ENCODE measurements at places on chromosomes 1 and 21. TPM values are rescaled to one million over a fixed set of nuclear protein-coding genes. Genes with fewer than 3 reads are reported as not detected.

GRCh38 chr1:202540014-202540413 is 170.2 kb downstream of the SYT2 start:
- peak overlapping the region; percentile 64 for H3K27ac ChIP-seq
- H3K36me3 ChIP-seq = no peaks in the 10 kb centered on the region
- peak; percentile 17 for DNase-seq
- peaks cover 30% of the 10 kb centered on the region for H3K4me1 ChIP-seq
- H3K27me3 ChIP-seq = no peaks in the 10 kb centered on the region
- peak overlapping the region; percentile 69 for H3K4me3 ChIP-seq

DNA sequence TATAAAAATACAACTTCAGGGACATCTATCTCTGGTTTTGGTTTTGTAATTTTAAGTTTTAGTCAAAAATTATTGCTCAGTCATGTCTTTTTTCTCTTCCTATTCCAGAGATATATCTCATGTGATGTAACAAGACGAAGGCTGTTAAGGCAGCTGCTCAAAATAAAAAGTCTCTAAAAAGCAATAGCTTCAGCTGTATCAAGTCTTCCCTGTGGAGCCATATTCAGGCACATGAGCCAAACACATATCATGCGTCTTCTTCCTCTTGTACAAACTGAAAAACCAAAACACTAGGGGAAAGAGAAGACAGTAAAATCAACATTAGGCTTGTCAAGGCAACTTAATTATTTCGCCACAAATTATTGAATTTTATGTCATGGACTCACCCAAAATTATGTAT is 240.7 kb downstream of the NRIP1 start:
- H3K27ac ChIP-seq = no peak overlapping the region
- no peaks in the 10 kb centered on the region for H3K4me1 ChIP-seq
- no peaks in the 10 kb centered on the region for H3K36me3 ChIP-seq
- DNase-seq = no peak
- no peaks in the 10 kb centered on the region for H3K27me3 ChIP-seq

DNA sequence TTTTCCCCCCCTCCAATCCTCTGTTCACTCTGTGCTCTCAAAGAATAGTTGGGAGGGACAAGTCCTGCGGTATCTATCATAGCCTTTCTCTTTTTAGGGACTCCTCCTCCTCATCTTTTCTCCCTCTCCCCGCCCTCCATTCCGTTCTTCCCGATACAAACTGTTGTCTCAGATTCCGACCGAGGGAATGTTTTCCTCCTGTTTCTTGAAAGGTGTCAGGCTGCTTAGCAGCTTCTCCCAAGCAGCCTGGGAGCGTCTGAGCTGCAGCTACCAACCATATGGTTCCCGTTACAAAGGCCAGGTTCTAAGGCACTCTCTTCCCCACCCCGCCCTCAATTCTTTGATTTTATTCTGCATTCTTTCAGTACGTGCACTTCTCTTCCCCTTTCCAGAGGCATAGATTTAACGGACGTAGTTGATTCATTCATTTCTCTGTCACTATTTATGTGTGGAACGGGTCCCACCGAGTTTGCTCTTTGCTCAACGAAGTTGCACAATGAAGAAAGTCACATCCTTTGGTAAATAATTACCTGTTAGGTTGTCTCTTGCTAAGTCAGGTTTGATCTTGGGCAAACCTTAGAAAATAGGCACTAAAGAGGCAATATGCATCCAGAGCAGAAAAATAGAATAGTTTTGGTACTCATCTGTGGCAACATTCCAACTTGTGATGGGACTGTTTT is 2.8 kb downstream of the ADGRL2 start:
- H3K4me3 ChIP-seq = peak overlapping the region; percentile 83
- no peak overlapping the region for H3K27ac ChIP-seq
- H3K36me3 ChIP-seq = no peaks in the 10 kb centered on the region
- peak; percentile 60 for DNase-seq

- no peak overlapping the region for H3K27ac ChIP-seq
- DNase-seq = no peak
- H3K4me3 ChIP-seq = no peak overlapping the region
- H3K36me3 ChIP-seq = no peaks in the 10 kb centered on the region
- H3K27me3 ChIP-seq = no peaks in the 10 kb centered on the region
Measured at GRCh38 chr1:112504001-112504660, 4.6 kb upstream of the WNT2B start.

DNA sequence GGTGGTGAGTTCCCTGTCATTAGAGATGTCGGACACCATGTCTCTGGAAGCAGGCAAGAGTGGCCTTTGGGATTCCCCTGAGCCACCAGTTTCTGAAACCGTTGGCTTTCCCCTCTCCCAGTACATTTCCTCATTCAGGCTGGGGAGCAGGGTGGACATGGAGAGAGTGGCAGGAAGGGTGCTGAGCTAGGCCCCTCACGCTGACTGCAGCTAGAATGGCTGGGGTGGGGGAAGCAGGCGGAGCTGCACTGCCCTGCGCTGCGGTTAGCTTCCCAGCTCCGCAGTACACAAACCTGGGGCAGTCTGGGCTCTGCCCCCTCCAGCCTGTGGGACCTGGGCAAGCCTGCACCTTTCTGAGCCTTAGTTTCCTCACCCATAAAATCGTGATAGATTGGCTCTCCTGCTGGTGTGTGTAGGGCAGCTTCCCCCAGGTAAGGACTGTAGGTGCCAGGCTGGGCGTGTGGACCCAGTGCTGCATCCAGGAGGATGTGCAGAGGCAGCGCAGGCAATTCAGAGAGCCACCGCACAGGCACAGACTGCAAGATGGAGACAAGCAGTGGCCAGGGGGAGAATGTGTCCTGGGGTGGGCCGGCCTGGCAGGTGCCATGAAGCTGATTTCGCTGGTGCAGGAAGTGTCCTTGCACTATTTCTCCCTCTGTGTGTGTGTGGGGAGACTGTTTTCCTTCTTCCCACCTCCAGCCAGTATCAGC is 3.0 kb downstream of the PLA2G2F start:
- H3K36me3 ChIP-seq = no peaks in the 10 kb centered on the region
- no peak overlapping the region for H3K4me3 ChIP-seq
- no peaks in the 10 kb centered on the region for H3K4me1 ChIP-seq
- H3K27me3 ChIP-seq = no peaks in the 10 kb centered on the region

- no peak overlapping the region for H3K27ac ChIP-seq
- H3K4me1 ChIP-seq = peaks cover 42% of the 10 kb centered on the region
- no peak overlapping the region for H3K4me3 ChIP-seq
- no peaks in the 10 kb centered on the region for H3K27me3 ChIP-seq
Measured at GRCh38 chr21:31733551-31734149, 1.7 kb upstream of the SCAF4 start.

- no peak overlapping the region for H3K27ac ChIP-seq
- no peaks in the 10 kb centered on the region for H3K36me3 ChIP-seq
- no peaks in the 10 kb centered on the region for H3K27me3 ChIP-seq
Measured at GRCh38 chr1:246096356-246096755, 410.7 kb downstream of the SMYD3 start.

- peak overlapping the region; percentile 74 for H3K27ac ChIP-seq
- peaks cover 32% of the 10 kb centered on the region for H3K4me1 ChIP-seq
- peak; percentile 94 for DNase-seq
- H3K36me3 ChIP-seq = no peaks in the 10 kb centered on the region
- H3K27me3 ChIP-seq = no peaks in the 10 kb centered on the region
Measured at GRCh38 chr1:24704411-24705259, 40.6 kb upstream of the CLIC4 start.

DNA sequence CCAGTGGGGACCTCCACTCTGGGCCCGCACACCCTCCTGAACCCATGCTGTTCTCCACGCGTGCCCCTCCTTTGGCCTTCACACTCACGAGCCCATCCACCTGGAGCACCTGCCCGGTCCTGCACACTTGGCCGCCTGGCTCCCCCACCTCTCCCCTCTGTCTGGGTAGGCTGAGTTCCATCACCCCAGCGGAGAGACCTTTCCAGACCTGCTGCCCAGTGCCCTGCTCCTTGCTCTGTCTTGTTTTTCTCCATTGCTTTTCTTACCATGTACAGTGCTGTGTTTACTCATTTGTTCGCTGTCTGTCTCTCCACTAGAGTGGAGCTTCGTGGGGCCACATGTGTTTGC is 351.0 kb upstream of the VAMP3 start:
- H3K27me3 ChIP-seq = no peaks in the 10 kb centered on the region
- H3K27ac ChIP-seq = no peak overlapping the region
- no peaks in the 10 kb centered on the region for H3K4me1 ChIP-seq
- no peaks in the 10 kb centered on the region for H3K36me3 ChIP-seq
- no peak overlapping the region for H3K4me3 ChIP-seq
- DNase-seq = no peak

DNA sequence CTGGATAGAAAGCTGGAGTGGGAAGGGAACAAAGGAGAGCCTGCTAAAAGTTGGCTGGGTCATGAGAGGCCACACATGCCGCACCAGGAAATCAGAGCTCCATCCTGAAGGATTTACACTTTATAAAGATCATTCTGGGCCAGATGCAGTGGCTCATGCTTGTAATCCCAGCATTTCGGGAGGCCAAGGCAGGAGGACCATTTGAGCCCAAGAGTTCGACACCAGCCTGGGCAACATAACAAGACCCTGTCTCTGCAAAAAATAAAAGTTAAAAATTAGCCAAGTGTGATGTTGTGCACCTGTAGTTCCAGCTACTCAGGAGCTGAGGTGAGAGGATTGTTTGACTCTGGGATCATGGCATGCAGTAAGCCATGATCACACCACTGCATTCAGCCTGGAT is 28.7 kb upstream of the RASAL2 start:
- no peaks in the 10 kb centered on the region for H3K27me3 ChIP-seq
- no peak overlapping the region for H3K27ac ChIP-seq
- H3K36me3 ChIP-seq = no peaks in the 10 kb centered on the region
- DNase-seq = no peak
- no peak overlapping the region for H3K4me3 ChIP-seq
- peaks cover 16% of the 10 kb centered on the region for H3K4me1 ChIP-seq

DNA sequence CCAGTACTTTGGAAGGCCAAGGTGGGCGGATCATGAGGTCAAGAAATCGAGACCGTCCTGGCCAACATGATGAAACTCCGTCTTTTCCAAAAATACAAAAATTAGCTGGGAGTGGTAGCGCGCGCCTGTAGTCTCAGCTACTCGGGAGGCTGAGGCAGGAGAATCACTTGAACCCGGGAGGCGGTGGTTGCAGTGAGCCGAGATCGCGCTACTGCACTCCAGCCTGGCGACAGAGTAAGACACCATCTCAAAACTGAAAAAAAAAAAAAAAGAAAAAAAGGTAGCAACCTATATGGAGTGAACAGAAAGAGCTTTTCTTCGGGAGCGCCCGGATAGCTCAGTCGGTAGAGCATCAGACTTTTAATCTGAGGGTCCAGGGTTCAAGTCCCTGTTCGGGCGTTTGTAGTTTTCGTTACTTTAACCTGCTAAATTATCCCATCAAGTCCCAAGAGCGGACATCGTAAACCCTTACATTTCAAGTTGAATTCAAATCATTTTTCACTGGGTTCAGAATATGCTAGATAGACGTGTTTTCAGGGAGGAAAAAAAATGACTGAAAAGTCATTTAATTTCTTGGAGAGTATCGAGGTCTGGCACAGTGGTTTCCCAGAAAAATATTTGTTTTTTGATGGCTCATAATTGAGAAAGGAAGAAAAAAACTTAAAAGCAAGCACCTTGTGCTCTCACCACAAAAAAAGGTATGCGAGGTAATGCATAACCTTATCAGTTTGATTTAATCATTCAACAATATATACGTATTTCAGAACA is 9.8 kb upstream of the MDM4 start:
- DNase-seq = peak; percentile 91
- H3K27me3 ChIP-seq = no peaks in the 10 kb centered on the region
- peak overlapping the region; percentile 88 for H3K27ac ChIP-seq

DNA sequence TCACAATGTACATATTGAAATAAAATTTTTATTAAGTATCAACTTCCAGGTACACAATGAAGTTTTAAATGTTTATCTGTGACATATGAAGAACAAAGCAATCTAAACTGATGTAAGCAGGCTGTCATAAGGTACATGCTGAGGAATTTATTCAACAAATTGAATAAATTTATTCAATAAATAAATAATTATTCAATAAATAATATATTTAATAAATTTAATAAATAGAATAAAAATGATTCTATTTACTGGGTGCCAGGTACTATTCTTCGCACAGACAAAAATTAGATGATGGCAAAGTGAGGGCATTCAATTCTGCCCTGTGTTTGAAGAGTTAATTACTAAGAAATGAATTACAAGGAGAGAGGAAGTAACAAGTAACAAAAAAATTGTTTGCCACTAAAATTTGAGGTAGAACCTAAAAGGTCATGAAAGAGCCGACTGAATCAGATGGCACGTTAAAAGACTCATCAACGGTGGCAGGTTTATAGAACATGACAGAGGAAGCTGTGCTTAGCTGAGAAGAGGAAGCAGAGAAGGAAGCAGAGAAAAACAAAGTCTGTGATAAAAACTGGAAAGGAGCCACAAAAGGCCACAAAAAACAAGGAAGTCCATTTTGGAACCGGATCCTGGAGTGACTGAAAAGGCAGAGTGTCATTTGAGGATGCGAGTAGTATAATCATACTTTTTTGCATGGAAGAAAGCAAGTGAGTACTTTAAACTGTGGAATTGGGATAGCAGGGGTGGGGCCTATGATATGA is 2.2 kb upstream of the USP24 start:
- no peaks in the 10 kb centered on the region for H3K36me3 ChIP-seq
- H3K27ac ChIP-seq = no peak overlapping the region
- H3K27me3 ChIP-seq = no peaks in the 10 kb centered on the region
- no peak for DNase-seq
- H3K4me3 ChIP-seq = no peak overlapping the region

DNA sequence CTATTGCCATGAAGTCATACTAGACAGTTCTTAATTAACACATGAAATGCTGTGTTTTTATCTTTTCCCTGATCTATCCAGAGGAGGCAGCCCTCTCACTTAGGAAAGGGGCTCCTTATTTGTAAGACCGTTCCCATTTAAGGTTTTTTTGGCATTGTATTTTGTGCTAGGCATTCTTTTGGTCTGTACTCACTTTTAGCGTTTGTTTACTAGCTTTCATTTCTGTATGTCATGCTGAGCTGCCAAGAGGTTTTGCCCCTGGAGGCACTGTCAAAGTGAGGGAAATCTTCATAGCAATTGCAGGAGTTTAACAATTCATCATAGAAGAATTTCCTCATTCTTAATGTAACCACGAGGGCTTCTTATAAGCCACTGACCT is 59.5 kb downstream of the MTR start:
- H3K4me3 ChIP-seq = 0 out of 2 replicates have a peak overlapping the region, but pooled peaks have one; percentile 7
- H3K4me1 ChIP-seq = peaks cover 34% of the 10 kb centered on the region
- peak; percentile 70 for DNase-seq

- H3K27me3 ChIP-seq = no peaks in the 10 kb centered on the region
- H3K27ac ChIP-seq = no peak overlapping the region
- no peaks in the 10 kb centered on the region for H3K36me3 ChIP-seq
- DNase-seq = peak; percentile 20
- H3K4me1 ChIP-seq = peaks cover 11% of the 10 kb centered on the region
- H3K4me3 ChIP-seq = no peak overlapping the region
Measured at GRCh38 chr1:220970311-220970710, 91.1 kb downstream of the HLX start.

GRCh38 chr21:35738347-35738961 is 321.9 kb downstream of the SETD4 start:
- H3K27ac ChIP-seq = no peak overlapping the region
- DNase-seq = peak; percentile 38
- no peak overlapping the region for H3K4me3 ChIP-seq

Gene ITLN2
- not detected for total RNA-seq

Gene NUP210L
- total RNA-seq = not detected

Gene INAVA
- not detected for total RNA-seq

Gene OVAAL
- not detected for total RNA-seq
